GOT3 (cell line): ENCODE measurements at places on chromosomes 2 and 18.

DNA sequence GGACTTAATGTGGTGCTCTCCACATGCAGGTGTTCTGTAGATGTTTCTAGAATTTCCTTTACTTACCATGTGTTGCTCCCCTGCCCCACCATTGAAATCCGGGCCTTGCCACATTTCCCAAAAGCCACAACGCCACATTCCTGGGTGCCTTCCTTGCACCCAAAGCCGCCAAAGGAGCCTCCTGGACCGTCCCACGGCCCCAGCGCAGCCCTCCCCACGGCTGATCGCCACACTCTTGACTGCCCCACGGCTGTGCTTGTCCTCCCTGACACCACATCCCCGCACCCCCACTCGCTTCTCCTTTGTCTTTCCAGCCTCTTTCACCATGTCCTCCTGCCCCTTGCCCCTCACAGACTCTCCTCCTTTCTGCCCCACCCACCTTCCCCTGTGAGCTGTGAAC is 40.2 kb upstream of the CHMP1B start:
- DNase-seq = no peak

GRCh38 chr2:14944562-14945346 is 312.2 kb downstream of the LRATD1 start:
- no peak for DNase-seq

GRCh38 chr18:13558790-13559189 is 167.6 kb downstream of the FAM210A start:
- no peak for DNase-seq

DNA sequence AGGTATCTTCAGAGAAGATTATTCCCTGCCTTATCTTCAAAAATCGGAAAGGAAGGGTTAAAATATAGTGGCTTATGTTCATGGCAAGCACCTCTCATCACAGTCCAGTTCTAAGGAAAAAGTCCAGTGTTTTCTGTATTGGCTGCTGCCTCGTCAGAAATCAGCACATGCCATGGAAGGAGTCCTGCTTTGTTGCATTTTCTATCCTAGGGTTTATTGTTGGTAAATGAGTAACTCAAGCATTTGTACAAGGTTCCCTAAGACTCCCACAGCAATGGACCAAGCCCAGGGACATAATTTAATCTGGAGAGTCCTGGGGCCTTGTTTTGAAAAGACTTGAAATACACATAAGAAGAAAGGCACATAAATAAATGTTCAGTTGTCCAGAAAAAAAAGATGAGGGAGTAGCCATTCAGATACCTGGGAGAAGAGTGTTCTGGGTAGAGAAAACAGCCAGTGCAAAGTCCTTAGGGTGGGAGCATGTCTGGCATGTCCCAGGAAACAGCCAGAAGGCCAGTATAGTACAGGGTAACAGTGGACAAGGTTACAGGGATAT is 26.4 kb downstream of the NBEAL1 start:
- no peak for DNase-seq

- no peak for DNase-seq
These were observed 419.8 kb upstream of the FIGN start for GRCh38 chr2:164155558-164155957.

- DNase-seq = no peak
These were observed 114.4 kb upstream of the TMEM200C start for GRCh38 chr18:6009756-6010155.

DNA sequence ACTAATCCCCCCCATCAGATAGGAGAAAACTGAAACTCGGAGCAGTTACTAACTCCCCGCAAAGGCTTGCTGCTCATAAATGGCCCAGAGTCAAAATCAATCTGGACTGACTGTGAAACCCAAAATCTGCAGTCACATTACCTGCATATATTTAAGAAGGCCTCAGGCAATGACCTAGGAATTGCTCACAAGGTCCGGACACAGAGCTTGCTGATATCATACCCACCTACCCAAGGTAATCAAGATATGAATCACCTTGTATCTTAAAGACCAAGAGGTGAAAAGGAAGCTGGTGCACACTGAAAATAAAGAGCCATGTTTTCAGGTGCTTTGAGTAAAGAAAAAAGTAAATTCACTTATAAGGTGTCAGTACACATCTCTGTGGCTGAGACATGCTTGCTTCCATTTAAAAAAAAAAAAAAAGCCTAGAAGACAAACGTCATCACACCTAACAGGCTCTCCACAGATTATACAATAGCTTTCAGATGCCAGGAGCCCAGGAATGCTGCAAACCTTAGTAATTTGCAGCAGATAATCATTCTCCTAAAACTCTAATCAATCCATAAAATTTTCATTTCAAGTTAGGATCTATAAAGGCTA is 195.4 kb downstream of the ZEB2 start:
- no peak for DNase-seq

GRCh38 chr2:127386246-127386645 is 1.5 kb downstream of the MAP3K2 start:
- DNase-seq = no peak

DNA sequence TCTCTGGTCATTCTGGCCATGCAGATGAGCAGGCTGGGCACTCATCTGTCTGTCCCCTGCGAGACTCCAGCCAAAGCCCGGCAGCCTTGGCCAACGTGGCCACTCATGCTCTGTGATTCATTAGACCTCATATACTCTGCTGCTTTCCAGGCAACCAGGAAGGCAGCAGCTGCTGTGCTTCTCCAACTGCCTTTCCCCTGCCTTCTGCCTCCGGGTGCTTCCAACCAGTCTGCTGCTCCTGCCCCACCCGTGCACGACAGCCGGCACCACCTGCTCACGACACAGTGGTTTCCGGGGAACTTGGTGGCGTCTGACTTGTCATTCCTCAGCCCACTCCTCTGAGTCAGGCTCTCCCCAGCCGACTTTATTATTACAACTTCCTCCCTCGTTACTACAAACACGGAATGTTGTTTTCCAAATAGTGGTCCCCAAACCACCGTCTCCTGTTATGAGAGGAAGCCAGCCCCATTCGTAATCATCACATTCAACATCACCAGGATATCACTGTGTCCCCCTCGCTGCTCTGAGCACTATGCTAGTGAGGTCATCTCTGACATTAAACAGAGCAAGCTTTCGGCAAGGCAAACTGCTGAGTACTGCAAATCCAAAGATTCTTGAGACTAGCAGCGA is 392.4 kb downstream of the ALK start:
- no peak for DNase-seq

GRCh38 chr2:231671270-231672050 is 36.9 kb upstream of the PTMA start:
- DNase-seq = no peak

- no peak for DNase-seq
These were observed 4.0 kb upstream of the CCBE1 start for GRCh38 chr18:59701272-59701671.

GRCh38 chr2:64036034-64036705 is 16.9 kb upstream of the VPS54 start:
- DNase-seq = no peak

- DNase-seq = no peak
These were observed 20.7 kb upstream of the DSG1 start for GRCh38 chr18:31297248-31297647.

GRCh38 chr2:40041422-40042382 is 262.6 kb upstream of the THUMPD2 start:
- no peak for DNase-seq

DNA sequence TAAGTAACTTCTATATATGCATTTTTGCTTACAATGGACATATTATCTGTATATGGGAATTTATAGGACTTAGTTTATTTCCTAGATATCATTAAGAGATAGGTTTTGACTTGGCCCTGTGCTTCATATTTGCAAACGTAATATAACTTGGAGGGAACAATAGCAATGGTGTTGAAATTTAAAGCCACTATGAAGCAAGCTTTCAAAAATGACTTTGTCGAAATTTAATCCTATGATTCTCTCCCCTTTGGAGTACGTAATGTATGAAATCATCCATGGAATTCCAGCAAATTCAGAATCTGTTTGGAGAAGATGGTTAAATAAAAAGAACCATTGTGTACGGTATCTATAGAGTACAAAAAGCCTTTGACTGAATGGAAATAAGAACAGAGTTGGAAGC is 486.3 kb downstream of the ARHGAP15 start:
- DNase-seq = no peak
